ENCODE measurements at places on chromosomes 16 and 17.
A peak's percentile ranks its signal among the peaks of the same experiment; 100 is the strongest.

DNA sequence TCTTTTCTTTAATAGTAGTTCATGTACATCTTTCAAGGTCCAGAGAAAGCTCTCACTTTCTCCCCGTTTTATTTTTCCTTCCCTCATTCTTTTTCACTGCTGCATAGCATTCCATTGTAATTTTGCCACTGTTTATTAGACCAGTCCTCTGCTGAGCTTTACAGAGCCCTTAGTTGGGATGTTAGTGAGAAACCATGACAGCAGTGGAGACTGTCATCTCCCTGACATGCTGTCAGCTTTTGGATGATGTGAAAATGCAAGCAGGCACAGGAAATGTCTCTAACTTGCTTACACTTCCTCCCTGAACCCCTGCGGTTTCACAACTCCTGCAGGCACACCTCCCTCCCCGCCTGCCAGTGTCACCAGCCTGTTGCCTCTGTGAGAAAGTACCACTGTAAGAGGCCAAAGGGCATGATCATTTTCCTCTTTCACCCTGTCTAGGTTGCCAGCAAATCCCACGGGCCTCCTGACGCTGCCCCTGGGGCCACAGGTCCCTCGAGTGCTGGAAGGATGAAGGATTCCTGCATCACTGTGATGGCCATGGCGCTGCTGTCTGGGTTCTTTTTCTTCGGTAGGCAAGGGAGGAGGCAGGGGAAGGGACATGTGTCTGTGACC, at the start of gene ITGAL:
TSS of gene ITGAL (plus strand) at position 415 of the 615 bp plus-strand sequence. CDS start at position 511, 96 bp downstream.
- DNase-seq, result no peak

DNA sequence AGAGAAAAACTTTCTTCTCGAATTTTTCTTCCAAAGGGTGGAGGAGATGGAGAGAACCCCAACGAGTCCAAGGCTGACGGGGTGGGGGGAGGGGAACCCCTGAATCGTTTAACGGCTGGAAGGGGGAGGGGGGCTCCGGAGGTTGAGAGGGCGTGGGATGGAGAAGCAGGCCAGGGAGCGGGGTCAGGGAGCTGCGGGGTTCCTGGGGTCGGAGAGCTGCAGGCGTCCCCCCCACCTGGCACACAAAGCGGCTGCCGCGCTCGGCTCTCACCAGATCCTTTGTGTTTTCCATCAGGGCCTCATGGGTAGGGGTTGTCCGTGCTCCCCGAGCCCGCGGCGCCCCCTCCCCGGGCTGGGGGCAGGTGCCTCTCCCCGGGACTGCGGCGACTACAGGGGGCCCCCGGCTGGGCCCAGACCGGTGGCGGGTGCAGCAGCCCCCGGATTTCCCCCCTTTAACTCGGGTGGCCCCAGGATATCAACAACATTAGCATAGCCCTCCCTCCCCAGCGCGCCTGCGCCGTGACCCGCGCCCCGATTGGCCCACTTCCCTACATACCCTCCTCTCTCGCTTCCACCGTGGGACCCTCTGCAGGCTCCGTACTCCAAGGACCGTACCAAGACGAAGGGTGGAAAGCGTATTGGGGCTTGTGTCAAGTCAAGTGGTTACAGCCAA, at the start of gene MBTD1:
TSS of gene MBTD1 (minus strand) at position 486 of the 673 bp plus-strand sequence. CDS start 34,888 bp downstream, outside the sequence.
- peak; percentile 96 for DNase-seq

DNA sequence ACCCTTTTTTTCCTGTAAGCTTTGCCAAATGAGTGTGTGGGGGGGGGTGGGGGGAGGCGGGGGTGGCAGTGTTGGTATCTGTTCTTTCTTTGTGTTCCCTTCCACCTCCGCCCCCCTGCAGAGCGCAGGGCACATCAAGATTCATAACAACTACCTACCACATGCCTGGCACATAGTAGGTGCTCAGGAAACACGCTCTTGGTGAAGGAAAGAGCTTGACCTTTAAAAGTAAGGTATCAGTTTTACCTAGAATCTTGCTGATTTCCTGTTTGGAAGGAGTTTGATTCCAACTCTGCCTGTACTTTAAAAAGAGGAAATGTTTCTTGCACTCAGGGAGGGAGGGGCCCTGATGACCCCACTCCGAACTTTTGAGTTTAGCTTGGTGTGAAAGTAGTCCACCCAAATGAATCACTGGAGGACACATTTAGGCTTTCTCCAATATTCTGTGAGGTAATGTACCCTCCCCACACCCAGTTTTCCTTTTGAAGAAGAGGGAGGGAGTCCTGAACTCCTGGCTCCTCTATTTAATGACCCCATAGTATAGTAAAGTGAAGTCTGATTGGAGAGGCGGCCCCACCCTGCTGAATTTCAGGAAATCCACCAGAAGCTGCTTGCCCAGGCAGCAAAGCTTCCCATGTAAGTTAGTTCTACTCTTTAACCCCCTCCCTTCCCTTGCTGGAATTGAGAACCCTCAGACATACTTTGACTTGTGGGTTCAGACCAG, 560 bp upstream of the FAM20A start:
- no peak for DNase-seq

GRCh38 chr16:10638101-10638500, 56.6 kb downstream of the TEKT5 start:
- DNase-seq, result no peak

- no peak for DNase-seq
These were observed 9.7 kb upstream of the NOG start for GRCh38 chr17:56583772-56584171.

GRCh38 chr17:58480090-58480489, 8.1 kb downstream of the HSF5 start:
- DNase-seq, result no peak

- DNase-seq, result peak; percentile 34
These were observed 81.5 kb downstream of the CA4 start for GRCh38 chr17:60231234-60231633.

GRCh38 chr17:76410328-76410965, 26.0 kb downstream of the SPHK1 start:
- no peak for DNase-seq

GRCh38 chr16:26546573-26546972, 520.2 kb upstream of the C16orf82 start:
- no peak for DNase-seq

GRCh38 chr17:31074772-31075555, 19.8 kb upstream of the NF1 start:
- DNase-seq, result no peak

GRCh38 chr16:84056933-84057332, 14.3 kb upstream of the SLC38A8 start:
- DNase-seq, result no peak

DNA sequence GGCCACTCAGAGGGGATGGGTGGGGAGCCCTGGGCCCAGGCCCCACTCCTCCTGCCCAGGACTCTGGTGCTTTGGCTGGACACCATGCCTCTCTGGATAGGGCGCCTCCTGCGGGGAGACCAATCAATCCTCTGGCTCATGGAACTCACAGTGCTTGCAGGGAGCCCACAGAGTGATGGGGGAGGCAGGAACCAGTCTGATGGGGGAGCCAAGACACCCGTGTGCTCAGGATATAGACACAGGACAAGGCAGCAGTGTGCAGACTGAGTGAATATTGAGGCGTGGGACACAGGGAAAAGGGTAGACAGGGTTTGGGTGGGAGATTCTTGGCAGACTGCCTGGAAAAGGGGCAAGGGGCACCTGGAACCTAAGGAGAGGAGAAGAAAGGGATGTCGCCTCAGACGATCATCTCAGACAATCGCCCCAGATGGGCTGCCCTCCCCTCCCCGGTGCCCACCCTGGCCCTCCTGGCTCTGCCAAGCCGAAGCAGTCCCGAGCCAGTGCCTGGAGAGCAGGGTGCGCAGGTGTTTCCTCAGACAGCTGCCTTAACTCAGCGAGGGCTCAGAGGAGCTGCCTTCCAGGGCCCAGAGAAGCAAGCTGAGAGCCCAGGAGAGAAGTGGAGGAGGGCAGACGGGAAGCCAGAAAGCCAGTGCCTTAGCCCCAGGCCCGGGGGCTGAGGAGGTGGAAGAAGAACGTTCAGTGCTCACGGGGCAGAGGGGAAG, 37.4 kb upstream of the DLX4 start:
- DNase-seq, result no peak

- DNase-seq, result no peak
These were observed 9.8 kb downstream of the CPD start for GRCh38 chr17:30388321-30389179.

DNA sequence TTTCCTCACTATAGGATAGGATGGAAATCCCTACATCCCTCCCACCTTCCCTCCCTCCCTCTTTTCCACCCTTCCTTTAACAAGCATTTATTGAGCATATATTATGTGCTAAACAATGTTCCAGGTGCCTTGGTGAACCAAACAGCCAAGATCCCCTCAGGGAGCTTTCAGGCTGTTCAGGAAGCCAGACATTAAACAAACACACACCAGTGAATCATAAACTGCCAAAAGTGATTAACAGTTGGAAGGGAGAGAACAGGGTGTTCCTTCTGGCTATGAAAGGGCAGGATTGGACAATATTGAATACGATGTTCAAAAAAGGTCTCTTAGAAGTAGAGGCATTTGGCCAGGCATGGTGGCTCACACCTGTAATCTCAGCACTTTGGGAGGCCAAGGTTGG, 22.8 kb upstream of the CNEP1R1 start:
- no peak for DNase-seq

- DNase-seq, result no peak
These were observed 10.0 kb upstream of the ACSM1 start for GRCh38 chr16:20707461-20707860.

DNA sequence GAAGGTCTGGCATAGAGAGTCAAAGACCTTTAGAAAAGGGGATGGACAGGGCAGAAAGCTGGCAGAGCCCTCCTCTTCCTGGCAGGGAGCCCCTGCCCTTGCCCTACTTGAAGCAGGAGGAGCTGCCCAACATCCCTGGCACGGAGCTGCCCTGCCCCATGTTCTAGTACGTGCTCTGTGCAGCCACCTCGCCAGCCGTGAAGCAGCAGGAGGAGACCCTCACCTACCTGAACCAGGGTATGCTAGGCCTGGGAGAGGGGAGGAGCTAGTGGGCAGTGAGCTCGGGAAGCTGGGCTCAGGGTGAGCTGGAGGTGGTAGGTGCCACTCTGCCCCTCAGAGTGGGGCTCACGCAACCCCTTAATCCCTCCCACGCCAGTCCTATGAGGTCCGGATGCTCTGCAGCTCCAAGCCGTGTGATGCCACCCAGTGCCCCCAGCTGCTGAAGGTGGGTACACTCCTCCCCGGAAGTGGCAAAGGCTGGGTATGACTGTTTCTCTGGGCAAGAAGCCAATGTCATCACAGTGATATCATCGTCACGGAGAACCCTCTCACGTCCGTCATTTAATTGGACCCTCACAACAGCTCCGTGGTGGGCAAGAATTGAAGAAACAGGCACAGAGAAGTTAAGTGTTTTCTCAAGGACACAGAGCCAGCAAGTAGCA, 12.7 kb upstream of the STAC2 start:
- DNase-seq, result peak; percentile 61

- no peak for DNase-seq
These were observed 60.7 kb downstream of the HS3ST3A1 start for GRCh38 chr17:13541032-13541480.

DNA sequence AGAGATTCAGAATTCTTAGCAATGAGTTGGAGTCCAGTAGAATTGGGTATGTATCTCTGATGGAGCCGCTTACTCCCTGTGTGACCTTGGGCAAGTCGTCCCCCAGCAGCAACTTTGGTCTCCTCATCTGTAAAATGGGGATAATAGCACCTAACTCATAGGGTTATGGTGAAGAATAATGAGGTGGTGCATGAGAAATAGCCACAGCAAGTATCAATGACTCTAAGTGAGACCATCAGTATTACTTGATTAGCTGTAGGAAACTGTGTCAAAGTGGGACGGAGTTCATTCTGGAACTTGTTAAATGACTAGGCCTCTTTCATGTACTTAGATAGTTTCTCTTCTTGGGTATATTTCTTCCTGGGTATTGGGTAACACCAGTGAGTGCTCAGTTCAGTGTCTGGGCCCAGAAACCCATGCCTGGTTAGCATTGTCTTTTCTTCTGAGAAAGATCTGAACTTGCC, 6.4 kb downstream of the PRKCB start:
- no peak for DNase-seq

DNA sequence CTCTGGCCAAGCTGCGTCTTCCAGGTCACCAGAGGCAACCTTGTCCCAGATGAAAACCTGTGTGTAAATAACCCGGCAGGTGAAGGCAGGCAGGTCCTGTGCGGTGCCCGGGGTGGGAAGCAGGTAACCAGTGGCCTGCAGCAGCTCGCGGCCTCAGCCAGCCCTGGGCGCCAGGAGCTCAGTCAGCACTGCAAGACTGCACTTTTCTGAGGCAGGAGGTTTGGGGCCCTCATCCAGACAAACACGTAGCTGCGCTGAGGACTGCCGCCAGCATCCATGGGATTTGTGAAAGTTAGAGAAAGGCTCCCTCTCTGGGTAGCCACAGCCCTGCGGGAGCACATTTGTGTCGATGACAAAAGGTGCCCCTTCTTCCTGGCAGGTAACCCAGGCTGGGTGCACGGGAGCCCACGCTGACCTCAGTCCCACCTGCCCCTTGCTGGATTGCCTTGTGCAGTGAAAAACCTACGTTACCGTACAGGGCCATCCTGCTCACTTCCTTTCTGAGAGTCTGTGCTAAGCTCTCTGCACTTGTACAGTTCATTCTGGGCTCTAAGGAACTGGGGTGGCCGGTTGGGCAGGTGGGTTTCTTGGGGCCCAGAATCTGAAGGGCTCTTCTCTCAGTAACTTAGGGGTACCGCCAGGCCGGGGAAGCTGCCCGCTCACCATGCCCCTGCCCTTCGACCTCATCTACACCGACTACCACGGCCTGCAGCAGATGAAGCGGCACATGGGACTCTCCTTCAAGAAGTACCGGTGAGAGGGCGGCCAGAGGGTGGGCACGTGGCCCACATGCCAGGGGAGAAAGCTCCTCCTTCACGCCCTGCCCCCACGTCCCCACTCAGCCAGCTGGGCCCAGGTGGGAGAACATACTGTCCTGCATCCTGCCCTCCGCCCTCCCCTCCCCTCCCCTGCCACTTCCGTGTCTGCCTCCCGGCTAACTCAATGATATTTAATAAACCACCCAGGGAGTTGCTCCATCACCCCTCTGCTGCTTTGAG, 56.4 kb downstream of the MGAT5B start:
- DNase-seq, result no peak

GRCh38 chr16:67736858-67737257, 17.7 kb upstream of the GFOD2 start:
- no peak for DNase-seq

- DNase-seq, result no peak
These were observed 605.8 kb upstream of the GOT2 start for GRCh38 chr16:59339871-59340270.

GRCh38 chr16:4690946-4691665, 2.3 kb upstream of the NUDT16L1 start:
- no peak for DNase-seq

DNA sequence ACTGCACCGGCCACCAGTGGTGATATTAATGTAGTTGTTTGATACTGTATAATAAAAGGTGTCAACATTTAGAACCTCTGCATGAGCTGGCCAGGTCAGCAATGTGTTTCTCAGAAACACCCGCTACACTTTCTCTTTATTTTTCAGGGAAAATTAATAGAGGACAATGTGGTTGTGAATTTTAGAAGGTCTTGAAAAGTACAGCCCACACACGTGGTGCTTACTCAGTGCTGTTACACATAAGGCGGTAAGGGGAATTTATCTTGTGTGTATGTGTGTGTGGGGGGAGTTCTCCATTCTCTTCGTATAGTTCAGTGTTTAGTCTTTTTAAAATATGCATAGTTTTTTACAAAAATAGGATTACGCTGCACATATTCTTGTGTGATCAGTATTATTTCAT, 4.4 kb upstream of the ZFP1 start:
- no peak for DNase-seq

GRCh38 chr17:38891441-38891840, 21.6 kb downstream of the LASP1 start:
- DNase-seq, result no peak
